ENCODE measurements at places on chromosomes 4 and X.

DNA sequence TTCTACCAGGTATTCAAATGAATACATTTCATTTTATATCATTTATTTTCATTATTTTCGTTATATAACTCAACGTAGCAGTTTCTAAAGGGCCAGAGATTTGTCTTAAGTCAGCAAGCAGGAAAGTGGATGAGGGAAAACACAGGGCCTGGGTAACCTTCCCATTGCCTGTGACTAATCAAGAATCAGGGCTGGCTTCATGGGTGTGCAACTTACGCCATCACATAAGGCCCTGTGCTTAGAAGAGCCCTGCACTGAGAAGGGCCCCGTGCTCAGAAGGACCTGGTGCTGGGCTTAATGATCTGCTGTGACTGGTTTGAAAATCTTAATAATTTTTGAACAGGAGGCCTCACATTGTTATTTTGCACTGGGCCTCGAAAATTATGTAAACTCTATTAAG is 65.4 kb upstream of the FAM9C start:
- no peak for DNase-seq

- no peak for DNase-seq
Measured at GRCh38 chr4:150139297-150139865, 61.1 kb downstream of the DCLK2 start.

DNA sequence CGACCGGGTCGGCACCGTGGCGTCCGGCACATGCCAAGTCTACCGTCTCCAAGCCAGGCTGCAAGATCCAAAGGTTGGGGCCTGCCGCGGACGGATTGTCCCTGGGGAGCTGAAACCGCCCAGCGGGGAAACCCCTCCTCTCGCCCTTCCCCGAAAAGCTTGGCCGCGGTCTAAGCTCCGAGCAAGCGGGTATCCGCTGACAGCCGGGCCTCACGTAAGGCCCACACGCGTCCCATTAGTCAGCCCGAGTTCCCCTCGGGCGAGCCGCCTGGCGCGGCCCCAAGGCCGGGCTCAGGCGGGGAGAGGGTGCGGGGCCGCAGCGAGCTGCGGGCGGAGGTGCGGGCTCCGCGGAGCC is 6.8 kb upstream of the BCOR start:
- DNase-seq: peak; percentile 70

- DNase-seq: no peak
Measured at GRCh38 chrX:69264158-69264581, 98.9 kb upstream of the PJA1 start.

GRCh38 chr4:138645289-138645688 is 370.3 kb upstream of the NOCT start:
- DNase-seq: no peak

GRCh38 chrX:47629419-47630200 is at the start of gene CFP:
Gene CFP, minus strand, starts transcription at chrX:47629930. Its CDS starts 86 bp downstream, at chrX:47629844.
- DNase-seq: no peak

GRCh38 chrX:29397506-29397905 is 810.3 kb downstream of the IL1RAPL1 start:
- no peak for DNase-seq

- peak; percentile 32 for DNase-seq
Measured at GRCh38 chr4:180134091-180134866, 2108.9 kb upstream of the TENM3 start.

DNA sequence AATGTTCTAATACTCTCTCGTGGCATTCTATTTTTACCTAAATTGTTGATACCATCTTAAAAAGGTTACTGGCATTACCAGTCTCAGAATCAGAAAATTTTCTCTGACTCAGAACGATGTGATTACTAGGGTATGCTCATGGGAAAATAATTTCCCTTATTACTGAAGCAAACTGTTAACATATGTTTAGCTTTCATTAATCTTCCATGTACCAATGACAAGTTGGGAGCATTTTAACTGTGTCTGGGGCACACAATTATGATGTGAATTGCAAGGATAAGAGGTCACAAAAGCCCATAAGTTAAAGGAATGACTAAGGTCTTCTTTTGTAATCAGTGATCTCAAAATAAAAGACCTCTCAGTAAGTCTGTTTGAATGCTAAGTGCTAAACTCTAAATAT is 1254.6 kb downstream of the PCDH18 start:
- no peak for DNase-seq

All from pancreas (tissue), 10 donors.